CD4-positive, alpha-beta T cell treated with Interleukin-2 at 100 ng/mL for 4 hours (primary cell): ENCODE measurements at places on chromosomes 2 and 18.
A peak's percentile ranks its signal among the peaks of the same experiment; 100 is the strongest.

- DNase-seq: no peak
Measured at GRCh38 chr2:121649149-121649595, at the start of gene CLASP1. Gene CLASP1, minus strand, starts transcription at chr2:121649462. Its CDS starts 43,567 bp downstream, at chr2:121605895.

- no peak for DNase-seq
Measured at GRCh38 chr18:76886112-76886511, 63.8 kb downstream of the ZNF236 start.

DNA sequence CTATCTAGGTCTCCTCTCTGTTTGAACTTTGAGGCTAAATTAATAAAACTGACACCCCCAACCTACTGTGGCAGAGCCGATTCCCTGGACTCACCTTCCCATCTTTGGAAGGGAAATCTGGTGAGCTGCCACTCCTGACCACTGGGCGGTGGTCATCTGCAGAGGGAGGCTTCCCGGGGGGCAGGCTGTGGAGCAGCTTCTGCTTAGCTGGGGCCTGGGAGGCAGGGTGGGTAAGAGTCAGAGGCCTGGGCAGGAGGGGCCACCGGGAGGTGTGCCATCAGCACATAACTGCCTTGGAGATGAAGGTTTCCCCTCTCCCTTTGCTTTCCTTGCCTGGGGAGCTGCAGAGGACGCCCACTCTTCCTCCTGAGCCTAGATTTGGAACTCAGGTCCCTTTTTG is 2.3 kb upstream of the NPPC start:
- DNase-seq: no peak

DNA sequence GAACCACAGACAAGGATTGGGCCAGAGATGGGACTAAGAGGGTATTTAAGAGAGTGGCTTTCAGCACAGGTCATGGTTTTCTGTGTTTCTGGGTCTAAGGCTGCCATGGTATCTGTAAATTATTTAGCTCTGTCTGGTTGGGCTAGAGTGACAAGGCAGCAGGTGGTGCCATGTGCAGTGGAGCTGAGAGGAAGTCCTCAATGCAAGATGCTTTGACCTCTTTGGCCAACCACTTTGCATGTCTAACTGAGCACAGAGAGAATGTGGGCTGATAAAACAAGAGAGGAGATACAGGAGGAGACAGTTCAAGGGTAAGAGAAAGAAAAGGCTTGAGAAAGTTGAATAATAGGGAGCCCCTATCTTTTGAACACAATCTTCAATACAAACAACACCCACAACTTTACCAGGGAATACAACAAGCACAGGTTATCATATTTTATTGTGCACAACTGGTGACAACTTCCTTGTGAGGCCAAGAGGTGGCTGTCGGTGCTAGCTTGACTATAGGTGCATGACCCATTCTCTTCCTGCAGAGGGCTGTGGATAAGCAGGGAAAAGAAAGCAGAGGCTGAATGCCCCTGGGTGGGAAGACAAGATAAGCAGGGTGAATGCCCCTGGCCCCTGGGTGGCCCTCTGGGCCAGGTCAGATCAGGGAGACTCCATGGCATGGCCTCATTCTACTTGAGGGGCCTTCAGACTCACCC is 12.3 kb downstream of the FLACC1 start:
- no peak for DNase-seq

GRCh38 chr2:8198766-8199382 is 483.0 kb upstream of the ID2 start:
- no peak for DNase-seq

DNA sequence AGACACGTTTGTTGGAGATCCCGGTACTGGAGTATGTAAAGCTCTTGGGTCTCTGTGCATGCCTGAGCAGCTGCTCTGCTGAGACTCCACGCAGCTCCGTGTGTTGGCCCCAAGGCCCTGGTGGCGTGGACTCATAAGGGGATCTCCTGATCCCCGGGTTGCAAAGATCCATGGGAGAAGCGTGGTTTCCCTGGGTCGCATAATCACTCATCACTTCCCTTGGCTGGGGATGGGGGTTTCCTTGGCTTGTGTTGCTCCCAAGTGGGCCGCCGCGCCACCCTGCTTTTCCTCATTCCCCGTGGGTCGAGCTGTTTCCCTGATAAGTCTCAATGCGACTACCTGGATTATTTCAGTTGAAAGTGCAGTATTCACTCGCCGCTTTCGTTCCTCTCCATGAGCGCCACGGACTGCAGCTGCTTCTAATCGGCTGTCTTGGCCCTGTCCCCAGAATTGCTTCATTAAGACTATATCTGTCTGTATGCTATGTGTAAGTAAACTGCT is 76.0 kb downstream of the EPC2 start:
- no peak for DNase-seq

GRCh38 chr2:239326831-239327535 is 73.8 kb downstream of the HDAC4 start:
- DNase-seq: peak; percentile 86

DNA sequence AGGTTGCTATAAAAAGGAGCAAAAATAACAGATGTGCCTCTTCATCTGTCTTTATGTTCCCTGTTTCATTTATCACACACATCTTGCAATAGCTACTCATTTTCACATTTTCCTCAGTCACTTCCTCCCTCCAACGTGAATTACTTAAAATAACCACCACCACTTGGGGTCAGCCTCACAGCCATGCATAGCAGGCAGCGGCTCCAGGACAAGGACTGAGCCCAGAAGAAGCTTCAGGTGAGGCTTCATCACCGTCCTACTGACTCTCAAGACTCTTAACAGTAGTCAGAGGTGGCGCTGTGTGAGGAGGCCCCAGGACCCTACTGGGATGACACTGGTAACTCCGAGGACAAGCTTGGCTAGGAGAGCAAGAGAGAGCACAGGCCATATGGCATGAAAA is 15.5 kb upstream of the ST8SIA5 start:
- no peak for DNase-seq

- DNase-seq: no peak
Measured at GRCh38 chr2:42558827-42559226, 9.6 kb upstream of the MTA3 start.

- no peak for DNase-seq
Measured at GRCh38 chr2:235670974-235671787, 177.3 kb downstream of the AGAP1 start.

DNA sequence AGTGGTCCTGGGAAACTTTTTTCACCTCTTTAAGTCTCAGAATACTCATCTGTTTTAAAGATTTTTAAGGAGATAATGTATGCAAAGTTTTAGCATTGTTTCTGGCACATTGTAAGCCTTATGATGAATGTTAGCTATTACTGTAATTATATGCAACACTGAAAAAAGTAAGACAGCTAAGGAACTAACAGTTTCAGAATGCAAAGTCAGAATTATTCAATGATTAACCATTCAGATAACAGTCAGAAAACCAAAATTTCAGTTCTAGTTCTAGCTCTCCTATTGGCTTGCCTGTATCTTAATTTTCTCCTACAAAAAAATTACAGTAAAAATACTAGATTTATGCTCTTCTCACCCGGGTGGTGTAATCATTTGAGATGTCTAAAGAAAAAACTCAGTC is 101.1 kb downstream of the SLC4A10 start:
- no peak for DNase-seq

GRCh38 chr18:58095222-58095621 is 51.2 kb downstream of the NEDD4L start:
- DNase-seq: no peak

DNA sequence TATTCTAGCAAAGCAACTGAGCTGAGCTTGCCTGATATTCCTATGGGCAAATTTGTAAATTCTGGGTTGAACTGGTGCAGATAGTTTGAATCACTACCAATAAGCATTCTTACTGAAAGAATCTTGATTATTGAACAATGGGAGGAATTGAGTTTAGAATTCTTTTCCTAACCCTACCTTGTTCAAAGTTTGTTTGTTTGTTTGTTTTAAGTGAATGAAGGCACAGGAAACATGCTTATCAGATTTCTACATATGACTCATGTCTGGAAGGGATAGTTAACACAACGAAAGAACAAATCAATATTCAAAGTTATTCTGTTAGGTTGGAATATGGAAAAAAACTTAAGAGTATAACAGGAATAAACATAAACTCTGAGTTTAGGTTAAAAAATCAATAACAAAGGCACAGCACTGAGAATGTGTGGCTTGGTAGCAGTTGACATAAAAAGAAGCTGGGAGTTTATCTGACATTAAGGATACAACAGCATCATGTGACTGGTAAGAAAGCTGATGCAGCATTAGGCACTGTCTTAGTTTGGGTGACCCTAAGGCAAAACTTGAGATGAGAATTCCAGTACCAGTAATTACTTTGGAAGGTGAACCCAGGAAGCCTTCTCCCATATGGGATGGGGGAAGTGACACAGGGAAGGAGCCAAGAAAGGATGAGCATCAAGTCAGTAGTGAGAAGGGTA is 20.9 kb downstream of the BOD1L2 start:
- DNase-seq: no peak

DNA sequence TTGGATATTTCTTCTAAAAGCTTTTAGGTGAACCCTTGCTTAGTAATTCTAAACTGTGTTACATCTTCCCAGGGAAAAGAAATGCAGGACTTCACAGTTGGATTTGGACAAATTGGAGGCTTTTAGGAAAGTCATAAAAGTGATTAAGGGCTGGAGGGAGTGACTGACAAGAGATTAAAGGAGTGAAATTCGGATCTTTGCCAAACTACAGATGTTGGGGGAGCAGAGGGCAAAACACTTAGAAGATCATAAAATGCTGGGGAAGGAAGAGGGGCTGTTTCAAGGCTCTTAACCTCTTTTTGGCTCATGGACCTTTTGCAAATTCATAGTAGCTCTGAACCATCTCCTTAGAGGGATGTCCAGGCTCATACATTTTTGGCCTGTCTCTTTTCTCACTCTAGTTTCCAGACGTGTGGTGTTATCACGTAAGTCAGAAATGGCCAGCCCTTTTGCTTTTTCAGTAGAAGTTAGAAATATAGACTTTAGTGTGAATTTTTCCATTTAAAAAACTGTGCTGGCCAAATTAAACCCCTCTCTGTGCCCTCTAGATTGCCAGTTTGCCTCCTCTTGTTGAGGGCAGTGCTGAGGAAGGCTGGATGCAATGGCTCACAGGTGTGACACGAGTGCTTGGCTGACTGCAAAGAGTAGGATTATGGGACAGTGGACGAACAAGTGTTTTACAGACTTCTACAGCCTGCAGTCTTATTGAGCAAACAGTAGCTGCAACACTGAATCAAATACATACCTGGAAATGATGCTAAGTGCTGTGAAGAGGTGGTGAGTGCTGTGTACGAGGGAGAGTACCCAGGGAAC is 109.9 kb downstream of the LYPD6B start:
- DNase-seq: no peak

- DNase-seq: no peak
Measured at GRCh38 chr2:209556354-209556961, 132.6 kb downstream of the MAP2 start.

DNA sequence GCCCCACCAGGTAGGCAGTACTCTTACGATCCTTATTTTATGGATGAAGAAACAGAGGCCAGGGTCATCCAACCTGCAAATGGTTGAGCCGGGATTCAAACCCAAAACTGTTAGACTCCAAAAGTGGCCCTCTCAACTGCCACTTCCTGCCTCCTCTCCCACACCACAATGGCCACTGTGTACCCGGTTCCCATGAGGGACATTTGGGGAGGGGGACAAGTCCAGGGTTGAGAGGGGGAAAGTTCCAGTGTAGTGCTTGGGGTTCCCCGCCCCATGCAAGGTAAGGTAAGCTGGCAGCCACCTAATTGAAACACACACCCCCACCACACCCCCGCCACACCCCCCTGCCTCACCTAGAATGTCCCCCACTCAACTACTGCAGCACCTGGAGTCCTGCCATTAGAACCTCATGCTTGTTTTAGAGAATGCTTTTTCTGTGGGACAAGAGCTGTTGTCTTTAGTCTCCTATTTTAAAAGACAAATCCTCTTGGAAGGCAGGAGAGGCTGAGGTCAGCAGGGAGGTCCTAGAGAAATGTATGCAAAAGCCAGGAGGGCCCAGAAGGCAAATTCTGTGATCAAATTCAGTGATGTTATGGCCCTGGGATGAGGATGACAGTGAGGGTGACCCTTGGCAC is 145.2 kb downstream of the ZFP36L2 start:
- no peak for DNase-seq

GRCh38 chr2:102518170-102518569 is 45.1 kb downstream of the SLC9A4 start:
- no peak for DNase-seq

GRCh38 chr2:239124152-239124899 is 276.4 kb downstream of the TWIST2 start:
- DNase-seq: no peak

- no peak for DNase-seq
Measured at GRCh38 chr2:161857920-161858319, 216.1 kb downstream of the DPP4 start.

DNA sequence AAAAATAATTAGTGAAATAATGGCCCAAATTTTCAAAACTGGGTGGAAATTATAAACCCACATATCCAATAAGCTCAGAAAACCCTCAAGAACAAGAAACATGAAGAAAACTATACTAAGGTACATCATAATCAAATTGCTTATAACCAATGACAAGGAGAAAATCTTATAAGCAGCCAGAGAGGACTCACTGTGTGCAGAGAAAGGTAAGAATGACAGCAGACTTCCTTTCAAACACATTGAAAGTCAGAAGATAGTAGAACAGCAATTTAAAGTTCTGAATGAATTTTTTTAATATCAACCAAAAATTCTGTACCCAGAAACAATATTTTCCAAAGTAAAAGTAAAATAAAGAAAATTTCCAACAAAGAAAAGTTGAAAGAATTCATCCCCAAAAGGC is 197.7 kb upstream of the RAB12 start:
- no peak for DNase-seq

DNA sequence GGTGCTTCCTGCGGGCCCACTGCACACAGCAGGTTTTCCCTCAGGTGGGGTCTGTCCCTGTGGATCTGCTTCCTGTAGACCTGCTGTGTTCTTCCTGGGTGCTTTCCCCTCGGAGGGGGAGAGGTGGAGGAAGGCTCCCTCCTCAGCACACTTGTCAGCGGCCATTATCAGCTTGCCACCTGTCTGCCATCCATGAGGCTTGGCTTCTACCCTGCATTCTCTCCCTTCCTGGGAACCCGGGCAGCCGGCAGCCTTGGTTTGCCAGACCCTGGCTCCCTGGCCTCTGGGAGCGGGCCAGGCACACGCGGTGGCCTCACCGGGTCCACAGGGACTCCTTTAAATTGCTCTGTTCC is 58.5 kb downstream of the INPP5D start:
- DNase-seq: no peak

- no peak for DNase-seq
Measured at GRCh38 chr2:159890551-159891266, 92.7 kb upstream of the CD302 start.

DNA sequence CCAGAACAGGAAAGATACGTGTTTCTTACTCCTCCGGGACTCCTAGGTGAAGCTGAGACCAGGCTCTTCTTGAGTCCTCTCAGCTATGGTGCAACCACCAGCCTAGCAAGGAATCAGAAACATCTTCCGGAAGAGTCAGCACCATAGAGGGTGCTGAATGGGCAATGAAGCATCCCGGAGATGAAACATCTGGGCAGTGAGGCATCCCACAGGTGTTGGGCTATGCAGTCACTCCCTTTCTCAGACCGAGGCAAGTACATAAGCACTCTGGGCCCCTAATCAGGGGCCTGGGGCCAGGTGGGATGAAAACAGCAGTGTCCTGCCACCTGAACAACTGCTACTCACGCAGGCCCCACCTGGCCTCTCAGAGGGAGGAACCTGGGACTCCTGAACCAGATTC is 1.4 kb upstream of the CAPN10 start:
- DNase-seq: no peak

GRCh38 chr2:3480352-3481010 is 38.9 kb downstream of the ADI1 start:
- DNase-seq: no peak

GRCh38 chr18:51952844-51953243 is 387.2 kb upstream of the DCC start:
- DNase-seq: no peak
